ENCODE measurements at places on chromosomes 1 and 21. TPM values are rescaled to one million over a fixed set of nuclear protein-coding genes. Genes with fewer than 3 reads are reported as not detected.

Gene LYPD8
- not detected for total RNA-seq

Gene TRIM67
- not detected for total RNA-seq

Gene ERICH3
- total RNA-seq = not detected

Gene NUAK2
- 15.5 TPM for total RNA-seq

DNA sequence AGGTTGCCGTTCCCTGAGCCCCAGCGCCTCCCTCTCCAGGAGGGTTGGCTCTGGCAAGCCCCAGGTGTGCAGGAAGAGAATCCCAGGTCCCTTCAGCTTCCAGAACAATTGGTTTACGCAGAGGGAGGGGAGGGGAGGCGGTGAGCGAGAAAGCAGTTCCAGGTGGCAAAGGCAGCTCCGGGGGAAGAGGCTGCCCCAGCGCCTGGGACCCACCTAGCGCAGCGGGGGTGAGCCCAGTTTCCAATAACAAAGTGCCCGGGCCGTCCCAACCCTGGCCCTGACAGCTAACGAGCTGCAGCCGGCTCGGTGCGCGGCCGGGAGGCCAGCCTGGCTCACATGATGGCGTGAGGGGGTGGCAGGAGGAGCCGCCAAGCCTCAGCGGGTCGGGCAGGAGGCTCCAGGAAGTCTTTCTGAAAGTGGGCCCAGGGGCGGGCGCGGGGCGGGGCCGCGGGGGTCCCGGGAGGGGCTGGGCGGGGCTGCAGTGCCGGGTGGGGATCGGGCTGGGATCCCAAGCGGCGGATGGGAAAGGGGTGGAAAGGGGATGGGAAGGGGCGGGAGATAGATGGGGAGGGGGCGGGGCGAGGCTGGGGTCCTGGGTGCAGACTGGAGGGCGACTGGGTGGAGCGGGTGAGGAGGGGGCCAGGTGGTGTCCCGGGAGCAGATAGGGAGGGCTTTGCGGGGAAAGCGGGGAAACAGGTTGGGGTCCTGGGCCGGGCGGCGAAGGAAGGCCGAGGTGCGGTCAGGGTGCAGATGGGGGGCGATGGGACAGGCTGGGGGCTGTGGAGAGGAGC, 22.8 kb downstream of the DHRS3 start:
- DNase-seq = peak; percentile 96
- peak overlapping the region; percentile 89 for H3K4me3 ChIP-seq
- H3K36me3 ChIP-seq = no peaks in the 10 kb centered on the region
- H3K27me3 ChIP-seq = no peaks in the 10 kb centered on the region
- H3K27ac ChIP-seq = no peak overlapping the region

GRCh38 chr1:38134294-38134755, 87.7 kb upstream of the POU3F1 start:
- no peak overlapping the region for H3K4me3 ChIP-seq
- H3K4me1 ChIP-seq = no peaks in the 10 kb centered on the region
- no peaks in the 10 kb centered on the region for H3K27me3 ChIP-seq
- H3K27ac ChIP-seq = no peak overlapping the region
- H3K36me3 ChIP-seq = no peaks in the 10 kb centered on the region

DNA sequence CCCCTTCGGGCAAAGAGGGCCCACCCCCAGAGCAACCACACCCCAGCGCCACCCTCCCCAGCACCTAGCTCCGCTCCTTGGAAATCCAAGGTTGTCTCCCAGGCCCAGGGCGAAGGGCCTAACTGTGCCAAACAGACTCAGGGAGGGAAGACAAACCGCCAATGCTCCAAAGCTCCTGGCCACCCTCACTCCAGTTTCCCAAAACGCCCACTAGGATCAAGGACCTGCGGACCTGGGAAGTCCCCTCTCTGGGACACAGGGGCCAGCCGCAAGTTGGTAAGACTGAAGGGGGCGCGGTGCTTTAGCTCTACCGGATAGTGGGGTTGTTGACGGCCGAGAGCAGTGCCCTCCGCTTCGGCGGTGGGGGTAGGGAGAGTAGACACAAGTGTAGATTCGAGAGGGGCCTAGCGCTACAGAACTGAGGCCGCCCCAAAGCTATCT, 581 bp downstream of the IRF6 start:
- H3K36me3 ChIP-seq = no peaks in the 10 kb centered on the region
- H3K4me3 ChIP-seq = peak overlapping the region; percentile 97
- H3K27ac ChIP-seq = no peak overlapping the region

DNA sequence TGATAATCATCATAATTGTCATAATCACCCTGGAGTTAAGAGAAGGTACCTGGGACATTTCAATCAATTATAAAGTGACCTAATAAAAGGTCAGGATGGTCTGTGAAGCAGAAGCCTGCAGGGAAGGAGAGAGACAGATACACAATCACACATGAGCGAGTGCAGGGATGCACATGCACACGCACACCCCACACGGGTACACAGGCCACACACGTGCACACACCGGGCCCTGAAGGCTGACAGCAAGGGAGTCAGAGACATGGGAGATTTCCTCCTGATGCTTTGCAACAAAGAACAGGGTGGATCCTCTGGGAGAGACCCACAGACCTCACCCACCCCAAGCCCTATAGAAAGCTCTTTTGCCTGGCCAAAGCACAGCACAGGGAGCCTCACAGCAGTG, 82.3 kb upstream of the ZC3H12A start:
- H3K4me1 ChIP-seq = 0 out of 2 replicates have a peak, but pooled peaks cover 2% of the 10 kb centered on the region
- no peaks in the 10 kb centered on the region for H3K27me3 ChIP-seq
- no peak overlapping the region for H3K27ac ChIP-seq
- no peak overlapping the region for H3K4me3 ChIP-seq
- no peak for DNase-seq
